ENCODE measurements at places on chromosomes 11 and 22.

- DNase-seq = peak; percentile 46
These were observed 19.0 kb downstream of the POLD3 start for GRCh38 chr11:74611369-74611861.

DNA sequence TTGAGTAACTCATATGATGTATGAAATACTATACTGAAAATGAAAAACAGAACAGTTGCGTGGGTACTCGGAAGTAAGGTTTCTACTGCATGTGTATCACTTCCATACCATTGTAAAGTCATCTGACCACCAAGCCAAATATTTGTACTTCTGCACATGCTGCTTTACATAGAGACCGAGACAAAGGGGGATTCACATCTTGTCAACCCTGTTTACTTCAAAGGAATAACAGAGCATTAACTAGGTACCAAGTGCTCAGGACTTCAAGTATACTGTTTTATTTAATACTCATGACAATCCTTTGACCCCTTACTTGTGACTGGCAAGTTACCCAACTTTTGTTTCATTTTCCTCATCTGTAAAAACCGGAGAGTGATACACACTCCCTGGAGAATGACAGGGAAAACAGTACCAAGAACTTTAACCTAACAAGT, 9.9 kb downstream of the MAPK1 start:
- DNase-seq = peak; percentile 45

DNA sequence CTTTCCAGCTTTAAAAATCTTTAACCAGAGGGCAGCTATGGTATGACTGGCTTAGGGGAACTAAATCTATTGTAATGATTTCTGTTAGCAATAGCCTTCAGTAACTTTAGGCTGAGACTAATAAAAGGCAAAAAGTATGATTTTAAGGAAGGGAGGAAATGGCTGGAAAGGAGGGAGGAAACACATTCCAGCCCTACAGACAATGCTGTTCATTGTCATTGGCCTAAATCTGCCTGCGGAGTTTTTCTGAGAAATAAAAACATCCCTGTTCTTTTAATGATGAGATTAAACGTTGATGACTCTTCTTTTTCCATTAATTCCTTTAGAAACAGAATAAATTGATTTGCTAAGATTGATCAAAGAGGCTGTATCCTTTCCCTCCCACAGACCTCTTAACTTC, 99.6 kb upstream of the GRAMD1B start:
- no peak for DNase-seq

DNA sequence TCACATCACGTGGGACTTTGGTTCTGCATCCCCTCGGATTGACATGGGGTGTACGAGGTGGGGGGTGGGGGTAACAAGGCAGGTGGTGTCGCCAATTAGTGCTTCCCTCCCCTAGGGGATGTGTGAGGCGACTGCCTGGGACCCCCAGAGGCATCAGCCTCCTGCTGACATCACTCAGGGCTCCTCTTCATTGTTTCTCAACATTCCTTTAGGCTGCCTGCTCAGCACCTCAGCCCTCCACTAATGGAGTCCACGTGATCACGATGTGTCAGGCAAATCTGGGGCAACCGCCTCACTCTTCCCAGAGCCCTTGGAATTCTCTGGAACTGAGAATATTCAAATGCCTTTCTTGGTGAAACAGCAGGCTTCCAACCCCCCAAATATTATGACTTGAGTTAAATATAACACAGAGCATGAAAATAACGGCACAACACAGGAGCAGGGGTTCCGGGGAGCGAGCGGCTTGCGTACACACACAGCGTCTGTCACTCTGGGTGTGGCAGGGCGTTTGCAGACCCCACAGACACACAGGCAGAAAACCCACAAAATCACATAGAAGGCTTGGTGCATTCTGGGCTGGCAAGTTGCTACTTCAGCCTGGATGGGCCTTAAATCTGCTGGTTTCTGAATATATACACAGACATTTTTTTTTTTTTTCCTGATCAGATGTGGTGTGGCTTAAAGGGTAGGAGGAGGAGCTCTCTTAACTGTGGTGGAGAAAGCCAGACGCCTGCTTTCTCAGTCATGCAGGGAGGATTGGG, 170.1 kb upstream of the CADM1 start:
- DNase-seq = no peak

DNA sequence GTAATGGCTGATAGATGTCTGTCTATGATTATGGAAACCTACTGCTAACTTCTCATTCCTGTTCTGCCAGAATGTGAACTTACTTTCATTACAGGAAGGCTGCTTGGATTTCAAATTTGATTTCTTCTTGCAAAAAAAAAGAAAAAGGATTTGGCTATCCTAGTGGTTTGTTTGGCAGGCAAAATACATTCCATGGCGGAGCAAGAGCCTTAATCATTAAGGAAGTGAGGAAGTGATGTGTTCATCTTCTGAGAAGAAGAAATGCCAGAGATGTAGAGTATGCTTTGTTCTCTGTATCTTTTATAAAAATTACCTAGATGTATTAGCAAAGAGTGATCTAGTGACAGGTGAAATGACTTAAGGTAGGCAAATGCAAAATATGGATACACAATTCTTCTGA, 356.3 kb downstream of the SOX6 start:
- no peak for DNase-seq

- DNase-seq = no peak
These were observed 12.6 kb upstream of the SERPINH1 start for GRCh38 chr11:75549370-75549958.

DNA sequence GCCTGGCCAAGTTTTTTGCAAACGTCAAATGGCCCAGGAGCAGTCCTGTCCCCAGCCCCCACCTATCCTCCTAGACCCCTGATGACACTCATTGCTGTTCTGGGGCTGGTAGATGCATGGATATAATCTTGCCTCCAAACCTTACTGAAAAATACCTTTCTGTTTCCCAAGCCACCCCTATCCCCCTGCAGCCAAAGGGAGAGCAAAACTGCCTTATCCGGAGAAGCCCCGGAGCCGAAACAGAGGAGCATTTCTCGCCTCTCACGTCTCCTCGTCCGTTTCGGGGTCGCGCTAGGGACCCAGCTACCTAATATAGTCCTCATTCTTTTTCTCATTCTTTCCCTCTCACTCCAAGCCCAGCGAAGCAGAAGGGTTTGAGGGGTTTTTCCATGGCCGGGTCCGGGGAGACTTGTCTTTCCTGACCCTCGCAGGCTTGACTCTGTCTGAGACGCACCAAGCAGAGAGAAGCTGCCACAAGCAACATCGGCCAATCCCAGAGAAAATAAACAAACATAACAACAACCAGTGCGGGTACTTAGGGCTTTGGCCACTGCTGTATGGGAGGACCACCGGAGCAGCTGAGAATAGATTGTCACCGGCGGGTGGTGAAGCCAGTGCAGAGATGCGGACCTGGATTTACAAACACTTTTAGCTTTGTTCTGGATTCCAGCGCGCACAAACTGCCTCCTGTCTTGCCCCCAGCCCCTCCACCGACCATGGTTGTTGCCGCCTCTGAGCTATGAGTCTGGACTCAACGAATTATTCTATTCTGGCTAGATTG, 1.6 kb downstream of the BSX start:
- no peak for DNase-seq

All from suppressor macrophage treated with lipopolysaccharide for 1 hour (primary cell).